ENCODE measurements at places on chromosomes 3 and 15.

GRCh38 chr3:70557976-70558375 lies 245.5 kb upstream of the MDFIC2 start:
- DNase-seq: no peak

GRCh38 chr3:41317718-41318117 lies 118.4 kb downstream of the CTNNB1 start:
- no peak for DNase-seq

DNA sequence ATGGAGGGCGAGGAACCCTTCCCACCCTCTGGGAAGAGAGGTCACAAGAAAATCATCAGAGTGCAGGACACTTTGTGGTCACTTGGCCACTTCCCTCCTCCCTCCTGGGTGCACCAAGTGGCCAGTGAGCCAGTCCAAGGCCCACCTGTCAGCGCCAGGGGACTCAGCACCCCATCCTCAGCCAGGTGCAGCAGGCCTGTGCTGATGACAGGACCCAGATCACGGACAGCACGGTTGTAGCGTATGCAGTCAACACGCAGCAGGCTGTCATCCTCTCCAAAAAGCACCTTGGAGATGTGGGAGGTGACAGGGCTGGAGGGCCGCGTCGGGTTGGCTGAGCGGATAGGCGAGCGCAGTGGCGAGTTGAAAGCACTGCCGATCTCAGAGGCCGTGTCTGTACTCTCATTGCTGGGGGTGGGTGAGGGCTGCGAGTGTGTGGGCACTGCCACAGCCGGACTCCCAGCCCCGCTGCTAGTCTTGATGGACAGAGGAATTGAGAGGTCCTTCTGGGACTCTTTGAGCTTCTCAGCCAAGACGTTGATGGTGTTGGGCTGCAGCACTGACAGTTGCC lies 41.5 kb downstream of the SEMA3G start:
- DNase-seq: no peak

GRCh38 chr15:49622561-49622960 lies 1.7 kb downstream of the DTWD1 start:
- DNase-seq: no peak

- DNase-seq: no peak
Measured at GRCh38 chr15:90870354-90871138, 2.2 kb downstream of the FURIN start.

GRCh38 chr3:138197524-138197923 lies 10.4 kb downstream of the ARMC8 start:
- DNase-seq: no peak

DNA sequence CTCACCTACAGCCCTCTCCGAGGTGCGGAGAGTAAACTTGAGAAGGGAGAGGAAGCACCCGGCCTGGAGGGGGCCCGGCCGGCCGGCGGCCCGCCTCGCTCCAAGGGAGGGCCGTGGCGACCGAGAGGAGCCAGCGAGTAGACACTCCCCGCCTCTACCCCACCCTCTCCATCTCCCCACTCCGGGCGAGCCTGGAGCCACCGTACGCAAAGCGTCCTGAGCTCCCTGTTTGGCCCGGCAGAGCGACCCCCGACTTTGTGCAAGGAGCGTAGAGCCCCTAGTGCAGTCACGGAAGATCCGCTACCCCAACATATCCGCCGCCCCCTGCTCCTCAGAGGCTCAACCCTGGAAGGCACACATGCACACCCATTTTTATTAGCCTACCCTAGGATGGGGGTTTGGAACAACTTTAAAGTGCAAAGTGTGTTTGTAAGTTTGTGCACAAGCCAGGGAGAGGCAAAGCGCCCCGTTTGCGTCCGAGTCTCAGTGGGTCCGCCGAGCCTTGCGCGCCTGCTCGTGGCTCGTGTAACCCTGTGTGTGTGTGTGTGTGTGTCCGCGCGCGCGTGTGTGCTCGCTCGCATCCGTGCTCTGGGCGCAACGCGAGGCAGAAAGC lies 508 bp upstream of the SMAD6 start:
- no peak for DNase-seq

DNA sequence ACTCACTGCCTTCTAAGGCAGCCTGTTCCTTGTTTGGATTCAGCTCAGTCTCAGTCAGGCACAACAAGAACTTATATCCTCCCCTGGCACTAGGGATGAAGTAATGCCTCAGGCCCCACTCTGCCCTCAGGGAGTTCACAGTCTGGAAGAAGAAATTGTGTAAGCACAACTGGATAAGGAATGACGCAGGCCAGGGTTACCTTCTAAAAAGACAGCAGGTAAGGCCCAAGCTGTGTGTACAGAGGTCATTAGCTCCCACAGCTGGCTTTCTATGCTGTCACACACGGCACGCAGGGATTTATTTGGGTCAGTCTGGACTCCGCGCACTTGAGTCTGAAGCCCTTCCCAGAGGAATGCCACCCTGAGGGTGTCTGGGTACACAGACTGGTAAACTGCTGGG lies 82.9 kb downstream of the IQSEC1 start:
- DNase-seq: no peak

DNA sequence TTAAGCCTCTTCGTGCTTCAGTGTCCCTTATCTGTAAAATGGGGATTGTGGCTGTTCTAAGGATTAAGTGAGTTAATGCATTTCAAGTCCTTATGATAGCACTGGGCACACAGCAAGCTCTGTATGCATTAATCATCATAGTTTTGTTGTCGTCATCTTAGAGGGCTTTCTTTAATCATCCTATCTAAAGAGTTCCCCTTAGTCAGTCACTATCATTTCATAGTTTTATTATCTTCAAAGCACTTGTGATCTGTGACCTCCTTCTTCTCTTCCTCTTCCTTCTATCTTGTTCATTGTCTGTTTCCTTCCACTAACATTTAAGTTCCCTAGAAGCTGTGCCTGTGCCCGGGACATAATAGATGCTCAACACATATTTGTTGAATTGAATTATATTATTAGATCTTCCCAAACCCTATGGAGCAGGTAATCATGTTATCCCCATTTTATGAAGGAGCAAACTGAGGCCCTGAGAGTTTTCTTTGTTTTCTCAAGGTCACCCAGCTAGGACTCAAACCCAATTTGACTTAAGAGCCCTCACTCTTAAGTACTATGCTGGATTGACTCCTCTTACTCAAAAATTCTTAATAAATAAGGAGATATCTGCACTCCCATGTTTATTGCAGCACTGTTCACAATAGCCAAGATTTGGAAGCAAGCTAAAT lies 24.1 kb downstream of the DUOX2 start:
- no peak for DNase-seq

DNA sequence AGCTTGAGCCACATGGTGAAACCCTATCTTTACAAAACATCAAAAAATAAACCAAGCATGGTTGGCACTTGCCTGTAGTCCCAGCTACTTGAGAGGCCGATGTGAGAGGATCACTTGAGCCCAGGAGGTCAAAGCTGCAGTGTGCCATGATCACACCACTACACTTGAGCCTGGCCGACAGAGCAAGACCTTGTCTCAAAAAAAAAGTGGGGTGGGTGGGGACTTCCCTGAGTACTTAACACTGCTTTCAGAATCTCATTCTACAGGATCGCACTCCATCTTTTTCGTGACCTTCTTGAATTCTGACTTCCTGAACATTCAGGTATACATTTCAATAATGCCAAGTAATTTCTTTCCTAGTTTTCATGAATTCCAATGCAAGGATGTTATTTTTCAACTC lies 91.3 kb downstream of the PDE8A start:
- DNase-seq: no peak

GRCh38 chr15:48975472-48976419 lies 12.0 kb upstream of the SHC4 start:
- DNase-seq: peak; percentile 43

GRCh38 chr15:90650117-90650955 lies 66.8 kb upstream of the BLM start:
- DNase-seq: no peak

GRCh38 chr3:184565421-184566211 lies 4.0 kb downstream of the EPHB3 start:
- DNase-seq: no peak

GRCh38 chr3:166879661-166880060 lies 500.4 kb downstream of the ZBBX start:
- DNase-seq: no peak

DNA sequence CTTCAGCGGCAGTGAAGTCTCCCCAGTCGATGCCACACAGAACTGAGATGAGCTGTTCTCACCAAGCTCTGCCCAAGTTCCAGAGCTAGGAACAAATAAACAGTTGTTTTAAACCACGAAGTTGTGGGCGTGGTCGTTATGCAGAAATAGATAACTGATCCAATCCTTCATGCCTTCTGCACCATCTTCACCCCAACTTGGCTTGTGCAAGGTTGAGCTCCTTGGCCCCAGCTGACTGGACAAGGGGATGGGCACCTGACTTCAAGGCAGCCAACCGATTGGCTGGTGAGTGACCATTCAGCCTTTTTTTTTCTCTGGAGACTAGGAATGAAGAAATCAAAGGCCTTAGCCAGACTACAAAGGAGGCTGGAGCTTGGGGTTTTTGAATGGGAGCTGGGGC lies 23.9 kb downstream of the LINGO1 start:
- no peak for DNase-seq

GRCh38 chr3:138688871-138689299 lies 80.3 kb downstream of the FAIM start:
- no peak for DNase-seq

GRCh38 chr3:140603766-140604165 lies 74.1 kb upstream of the TRIM42 start:
- DNase-seq: no peak

DNA sequence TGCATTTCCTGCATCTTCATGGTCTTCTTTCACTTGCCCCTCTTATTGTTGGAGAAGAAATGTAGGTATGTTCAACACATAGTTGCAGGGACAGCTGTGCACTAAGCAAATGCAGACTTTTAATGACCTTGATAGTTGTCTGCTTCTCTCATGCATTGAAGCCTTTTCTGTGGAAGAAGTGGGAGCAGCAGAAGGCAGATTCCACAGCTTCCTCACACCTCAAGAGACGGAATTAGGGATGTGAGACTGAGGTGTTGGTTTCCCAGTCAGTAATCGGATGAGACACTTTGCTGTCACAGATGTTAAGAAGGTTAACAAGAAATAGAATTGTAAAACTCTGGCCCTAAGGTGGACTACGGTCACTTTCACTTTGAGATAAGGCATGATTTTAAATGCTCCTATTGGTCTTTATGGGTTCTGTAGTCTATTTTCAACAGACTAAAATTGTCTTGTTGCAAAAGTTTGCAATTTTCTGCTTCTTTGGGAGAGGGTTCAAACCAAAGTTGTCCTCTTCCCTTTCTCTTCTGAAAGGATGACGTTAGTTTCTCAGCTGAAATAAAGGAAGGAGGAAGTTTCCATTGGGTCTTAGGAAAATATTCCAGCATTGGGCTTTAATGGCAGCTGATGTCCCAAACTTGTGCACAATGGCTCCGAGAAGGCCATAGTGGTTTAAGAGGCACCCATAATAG lies 117.4 kb downstream of the LPP start:
- DNase-seq: no peak

- no peak for DNase-seq
Measured at GRCh38 chr15:98443526-98443925, 204.8 kb upstream of the IGF1R start.

GRCh38 chr3:120162400-120162799 lies 68.2 kb upstream of the GSK3B start:
- DNase-seq: no peak

- peak; percentile 24 for DNase-seq
Measured at GRCh38 chr15:41940441-41940857, 31.9 kb downstream of the EHD4 start.

DNA sequence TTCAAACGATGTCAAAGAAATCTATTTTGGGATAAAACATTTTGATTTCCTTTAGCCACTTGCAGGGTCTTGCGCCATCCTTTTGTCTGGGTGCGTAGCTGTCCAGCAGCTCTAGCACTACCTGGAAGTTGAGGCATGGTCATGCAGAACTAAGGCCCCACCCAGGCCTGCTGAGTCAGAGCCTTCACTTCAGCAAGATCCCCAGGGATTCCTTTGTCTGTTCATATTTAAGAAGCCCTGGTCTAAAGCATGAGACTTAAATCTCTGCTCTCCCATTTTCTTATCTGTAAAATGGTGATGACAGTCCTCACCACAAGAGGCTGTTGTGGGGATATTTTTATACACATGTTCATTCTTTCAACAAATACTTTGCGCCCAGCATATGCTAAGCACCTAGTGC lies 99.0 kb upstream of the CTDSPL start:
- DNase-seq: no peak

DNA sequence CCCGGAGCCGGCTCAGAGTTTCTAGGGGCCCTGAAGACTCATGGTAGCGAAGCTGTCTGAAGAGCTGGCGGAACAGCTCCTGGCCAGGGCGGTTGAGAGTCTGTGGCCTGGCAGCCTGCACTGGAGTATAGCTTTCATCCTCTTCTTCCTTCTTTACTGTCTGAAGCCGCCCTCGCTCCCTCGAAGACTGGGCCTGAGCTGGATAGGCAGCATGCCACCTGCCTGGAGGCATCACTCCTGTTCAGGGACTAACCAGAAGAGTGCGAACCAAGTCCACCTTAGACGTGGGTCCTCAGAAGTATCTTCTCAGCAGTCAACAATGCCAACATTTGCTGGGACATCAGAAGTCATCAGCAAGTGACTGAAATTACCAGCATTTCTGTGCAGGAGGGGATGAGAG lies 22.2 kb downstream of the ZNF445 start:
- no peak for DNase-seq

GRCh38 chr3:42377681-42378080 lies 32.7 kb downstream of the LYZL4 start:
- DNase-seq: no peak

DNA sequence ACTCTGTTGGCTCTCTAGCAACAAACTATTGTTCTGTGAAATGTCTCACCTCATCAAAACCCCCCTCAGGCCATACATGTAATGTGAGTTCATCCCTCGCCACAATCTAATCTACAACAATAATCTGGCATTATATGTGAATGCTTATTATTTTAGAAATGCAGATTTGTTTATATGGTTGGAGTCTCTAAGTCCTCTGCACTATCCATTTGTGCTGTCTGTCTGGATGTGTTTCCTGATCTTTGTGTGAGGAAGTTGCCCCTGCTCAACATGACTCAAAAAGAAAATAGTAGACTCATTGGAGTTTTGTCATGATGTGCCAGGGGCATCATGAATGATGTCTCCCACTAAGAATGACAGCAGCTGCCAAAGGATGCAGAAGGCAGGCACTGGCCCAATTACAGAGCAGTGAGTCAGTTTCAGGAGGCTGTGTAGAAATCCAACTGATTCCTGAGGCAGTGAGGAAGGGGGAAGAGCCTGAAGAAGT lies 161.6 kb upstream of the PDZRN3 start:
- no peak for DNase-seq

- no peak for DNase-seq
Measured at GRCh38 chr3:111581403-111582119, 13.6 kb downstream of the ZBED2 start.

DNA sequence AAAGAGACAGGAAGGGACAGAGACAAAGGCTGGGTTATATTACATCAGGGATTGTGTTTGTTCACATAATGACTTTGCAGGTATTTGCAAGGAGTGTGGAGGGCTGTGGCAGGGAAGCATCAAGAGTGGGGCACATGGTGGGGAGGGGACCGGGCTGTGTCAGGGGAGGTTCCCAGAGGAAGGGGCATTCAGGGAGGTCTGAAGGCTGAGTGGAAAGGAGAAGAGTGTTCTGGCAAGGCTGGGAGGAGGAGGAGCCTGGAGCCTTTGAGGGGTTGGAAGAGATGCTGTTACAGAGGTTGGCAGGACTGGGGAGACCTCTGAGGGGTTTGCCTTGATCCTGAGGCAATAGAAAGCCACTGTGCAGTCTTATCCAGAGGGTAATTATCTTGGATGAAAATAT lies 49.4 kb downstream of the EXOG start:
- no peak for DNase-seq

- no peak for DNase-seq
Measured at GRCh38 chr3:151357463-151357850, 27.1 kb downstream of the P2RY12 start.

All from activated CD4-positive, CD25-positive, alpha-beta regulatory T cell treated with anti-CD3 and anti-CD28 coated beads, Interleukin-2, amount 50 U/mL, for 16 hours (primary cell).